OCI-LY7 (cell line): ENCODE measurements at places on chromosomes 11 and 22.

DNA sequence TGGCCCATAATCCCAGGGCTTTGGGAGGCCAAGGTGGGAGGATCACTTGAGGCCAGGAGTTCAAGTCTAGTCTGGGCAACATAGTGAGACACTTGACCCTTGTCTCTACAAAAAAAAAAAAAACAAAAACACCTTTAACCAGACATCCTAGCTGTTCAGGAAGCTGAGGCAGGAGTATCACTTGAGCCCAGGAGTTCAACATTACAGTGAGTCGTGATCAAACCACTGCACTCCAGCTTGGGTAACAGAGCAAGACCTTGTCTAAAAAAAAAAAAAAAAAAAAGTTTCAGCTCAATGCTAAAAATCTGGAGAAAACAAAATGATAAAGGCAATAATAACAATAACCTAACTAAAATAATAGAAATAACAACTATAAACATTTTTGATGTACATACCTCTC is 22.6 kb upstream of the APLP2 start:
- no peak for DNase-seq

- DNase-seq = no peak
Observed at GRCh38 chr11:38842991-38843390, 2245.0 kb upstream of the RAG2 start.

DNA sequence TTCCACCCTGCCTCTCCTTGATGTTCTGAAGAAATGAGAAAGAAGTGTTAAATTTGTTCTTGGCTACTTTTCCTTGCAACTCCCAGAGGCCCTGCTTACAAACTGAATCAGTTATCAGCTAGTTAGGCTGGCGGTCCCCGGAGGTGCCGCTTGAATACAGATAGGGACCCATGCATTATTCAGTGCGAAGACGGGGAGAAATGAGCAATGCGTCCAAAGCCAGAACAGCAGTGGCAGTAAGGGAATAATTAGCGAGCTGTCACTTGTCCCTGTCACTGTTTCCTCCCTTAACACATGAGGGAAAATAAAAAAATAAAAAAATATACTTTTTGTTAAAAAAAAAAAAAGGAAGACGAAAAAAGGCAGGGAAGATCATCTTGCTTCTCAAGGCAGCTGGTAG is 528.1 kb downstream of the MN1 start:
- DNase-seq = no peak

- no peak for DNase-seq
Observed at GRCh38 chr11:69293087-69293486, 868 bp upstream of the MYEOV start.

DNA sequence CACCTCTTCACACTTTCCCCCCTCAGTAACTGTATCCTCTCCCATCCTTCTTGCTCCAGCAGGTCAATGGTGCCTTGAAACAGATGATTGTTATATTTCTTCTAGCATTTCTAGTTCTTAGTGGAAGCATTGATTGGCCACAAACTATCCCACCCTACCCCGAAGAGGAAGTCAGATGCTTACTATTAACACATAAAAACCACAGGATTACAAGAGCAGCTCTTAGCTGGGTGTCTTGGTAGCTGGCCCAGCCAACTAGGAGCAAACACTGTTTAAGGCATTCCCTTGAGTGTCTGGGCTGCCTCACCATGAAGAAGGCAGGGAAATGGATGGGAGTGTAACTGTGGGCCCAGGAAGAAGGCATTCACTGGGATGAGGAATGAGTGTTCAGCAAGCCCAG is 176.6 kb downstream of the GRIK4 start:
- no peak for DNase-seq

- DNase-seq = no peak
Observed at GRCh38 chr11:69153661-69154060, 2.1 kb upstream of the SMIM38 start.

GRCh38 chr11:56890584-56891305 is 98.0 kb upstream of the OR5AK2 start:
- no peak for DNase-seq

DNA sequence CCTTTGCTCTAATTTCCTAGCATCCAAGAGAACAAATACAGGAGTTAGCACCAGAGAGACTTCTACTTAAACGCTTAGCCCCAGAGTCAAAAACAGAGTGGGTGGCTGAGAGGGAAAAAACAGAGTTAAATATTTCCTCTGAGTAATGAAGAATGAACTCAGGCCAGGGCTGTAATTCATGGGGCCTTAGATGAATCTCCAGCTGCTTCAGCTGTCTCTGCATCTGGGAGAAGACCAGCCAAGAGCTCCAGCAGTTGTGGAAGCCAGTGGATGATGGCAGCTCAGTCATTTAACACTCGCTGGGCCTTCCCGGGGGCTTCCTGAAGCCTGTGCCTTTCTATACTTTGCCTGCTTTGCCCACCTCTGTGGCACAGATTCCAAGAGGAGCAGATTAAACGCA is 5.7 kb upstream of the ADAMTS15 start:
- no peak for DNase-seq

- no peak for DNase-seq
Observed at GRCh38 chr11:122453586-122453985, 201.9 kb upstream of the UBASH3B start.

DNA sequence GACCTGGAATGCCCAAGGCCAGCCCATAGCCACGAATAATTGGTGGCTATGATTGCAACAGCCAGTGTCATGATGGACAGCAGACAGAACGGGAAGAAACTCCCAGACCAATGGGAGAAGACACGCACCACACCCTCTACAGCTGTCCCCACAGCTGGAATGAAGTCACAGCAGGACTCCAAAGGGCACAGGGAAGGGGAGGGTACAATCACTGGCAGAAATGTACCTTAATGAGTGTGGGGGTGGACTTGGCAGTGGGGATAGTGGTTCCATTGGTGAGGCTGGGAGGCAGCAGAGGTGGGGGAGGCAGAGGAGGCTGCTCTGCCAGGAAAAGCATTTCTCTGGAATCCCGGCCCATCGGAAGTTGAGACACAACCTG is 52.9 kb downstream of the SGSM3 start:
- no peak for DNase-seq

GRCh38 chr11:85750646-85751045 is 60.3 kb downstream of the SYTL2 start:
- no peak for DNase-seq

- no peak for DNase-seq
Observed at GRCh38 chr11:8833568-8834315, 77.2 kb upstream of the AKIP1 start.

DNA sequence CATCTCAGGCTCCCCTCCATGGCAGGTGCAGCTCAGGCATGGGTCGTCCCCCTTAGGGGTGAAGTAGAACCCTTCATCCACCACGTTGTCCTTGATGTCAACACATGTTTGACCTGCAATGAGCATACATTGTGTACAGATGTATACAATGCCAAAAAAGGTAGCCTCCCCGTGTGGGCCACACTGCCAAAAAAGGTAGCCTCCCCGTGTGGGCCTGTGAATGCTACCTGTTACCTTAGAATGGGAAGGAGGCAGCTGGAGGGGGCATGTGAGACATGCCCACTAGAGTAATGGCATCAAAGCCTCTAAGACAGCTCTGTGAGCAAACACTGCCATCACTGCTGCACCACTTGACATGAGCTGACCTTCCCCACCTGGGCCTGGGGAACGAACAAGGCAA is 73.7 kb downstream of the DGCR2 start:
- no peak for DNase-seq

- no peak for DNase-seq
Observed at GRCh38 chr11:116422556-116422955, 350.2 kb downstream of the BUD13 start.

DNA sequence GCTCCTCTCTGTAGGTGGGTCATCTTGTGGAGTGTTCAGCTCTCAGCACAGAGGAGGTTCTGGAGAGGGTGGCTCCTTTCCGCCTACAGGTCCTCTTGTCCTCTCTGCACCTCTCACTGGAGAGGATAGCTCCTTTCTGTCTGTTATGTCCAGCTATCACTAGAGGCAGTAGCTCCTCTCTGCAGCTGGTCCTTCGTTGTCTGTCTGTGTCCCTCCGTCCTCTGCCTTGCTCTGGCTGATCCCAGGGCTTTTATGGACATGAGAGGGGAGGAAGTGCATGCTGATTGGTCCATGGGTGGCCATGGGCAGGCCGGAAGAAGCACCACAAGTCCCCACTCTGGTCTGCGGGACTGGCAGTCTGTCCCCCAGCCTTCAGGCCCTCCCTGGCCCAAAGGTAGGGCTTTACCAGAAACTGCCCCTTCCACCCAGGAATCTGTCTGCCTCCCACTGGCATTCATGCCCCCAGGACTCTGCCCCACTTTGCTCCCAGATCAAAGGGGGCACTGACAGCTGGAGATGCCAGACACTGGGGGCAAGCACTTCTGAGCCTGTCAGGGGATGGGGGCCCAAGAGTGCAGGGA is 38.6 kb upstream of the CALCB start:
- no peak for DNase-seq

DNA sequence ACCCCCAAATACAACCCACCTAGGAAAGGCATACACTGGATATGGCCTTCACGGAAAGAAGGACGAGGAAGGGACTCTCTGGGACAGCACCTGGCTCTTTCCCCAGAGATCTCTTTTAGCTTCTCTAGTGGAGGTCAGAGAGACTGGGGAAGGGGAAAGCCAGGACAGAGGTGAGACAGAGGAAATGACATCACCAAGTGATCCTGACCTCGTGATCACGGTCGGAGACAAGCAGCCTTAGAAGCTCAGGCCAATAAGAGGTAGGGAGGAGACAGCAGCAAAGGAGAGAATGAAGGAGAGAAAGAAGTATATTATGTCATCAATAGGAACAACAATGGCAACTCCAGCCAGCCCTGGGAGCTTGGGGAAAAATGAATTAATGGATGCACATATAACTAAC is 15.4 kb upstream of the TMPRSS13 start:
- DNase-seq = no peak

- no peak for DNase-seq
Observed at GRCh38 chr11:57815476-57815875, 53.9 kb downstream of the CTNND1 start.

- no peak for DNase-seq
Observed at GRCh38 chr11:121716060-121716459, 263.3 kb upstream of the SORL1-AS1 start.

DNA sequence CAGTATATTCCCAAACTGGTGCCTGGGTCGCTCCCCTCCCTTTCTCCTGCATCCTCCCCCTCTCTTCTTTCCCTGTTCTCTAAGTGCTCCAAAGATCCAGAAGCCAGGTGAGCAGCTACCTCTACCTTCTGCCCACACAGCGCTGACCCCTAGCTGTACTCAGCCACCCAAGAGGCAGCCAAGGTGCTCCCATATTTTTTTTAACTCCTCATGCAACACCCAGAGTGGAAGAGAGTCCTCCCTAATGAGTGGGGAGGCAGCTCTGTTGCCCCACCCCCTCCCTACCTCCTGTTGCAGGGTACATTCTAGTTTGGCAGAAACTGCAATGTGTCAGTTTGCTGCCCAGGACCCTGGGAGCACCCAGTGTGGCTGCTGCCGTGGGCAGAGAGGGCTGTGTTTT is 40.2 kb downstream of the RPL27A start:
- DNase-seq = no peak

DNA sequence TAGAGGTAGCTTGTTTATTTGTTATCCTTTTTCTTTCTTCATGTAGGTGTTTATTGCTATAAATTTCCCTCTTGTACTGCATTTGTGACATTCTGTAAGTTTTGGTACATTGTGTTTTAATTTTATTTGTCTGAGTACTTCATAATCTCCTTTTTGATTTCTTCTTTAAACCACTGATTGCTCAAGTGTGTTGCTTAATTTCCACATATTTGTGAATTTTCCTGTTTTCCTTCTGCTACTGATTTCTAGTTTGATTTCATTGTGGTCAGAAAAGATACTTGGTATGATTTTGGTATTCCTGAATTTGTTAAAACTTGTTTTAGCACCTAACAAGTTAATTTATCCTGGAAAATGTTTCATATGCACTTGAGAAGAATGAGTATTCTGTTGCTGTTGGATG is 15.1 kb downstream of the OR10V1 start:
- DNase-seq = no peak

DNA sequence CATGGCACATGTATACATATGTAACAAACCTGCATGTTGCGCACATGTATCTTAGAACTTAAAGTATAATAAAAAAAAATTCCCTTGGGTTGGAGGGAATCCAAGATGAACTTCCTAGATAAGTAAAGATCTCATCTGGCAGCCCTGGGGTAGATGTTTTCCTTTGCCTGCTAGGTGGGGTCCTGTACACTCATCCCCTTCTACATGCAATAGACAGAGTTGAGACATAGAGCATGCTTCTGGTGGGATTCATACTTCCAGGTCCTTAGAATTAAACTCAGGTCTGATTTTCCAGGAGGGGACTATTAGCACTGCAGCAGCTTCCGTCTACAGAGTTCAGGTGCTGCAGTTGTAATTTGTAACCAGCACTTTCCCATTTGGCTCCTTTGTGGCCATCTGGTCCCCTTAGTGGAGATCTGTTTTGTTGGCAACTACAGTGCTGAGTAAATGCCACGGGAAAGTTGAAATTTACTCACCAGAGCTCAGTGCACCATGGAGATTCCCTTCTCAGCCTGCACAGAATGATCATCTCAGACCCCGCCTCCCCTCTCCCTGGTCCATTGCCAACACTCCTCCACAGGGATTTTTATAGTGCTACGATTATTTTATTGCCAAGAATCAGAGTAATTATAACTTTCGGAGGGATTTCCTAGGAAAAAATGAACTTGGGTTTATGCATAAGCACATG is 220.1 kb upstream of the E2F8 start:
- DNase-seq = no peak

GRCh38 chr22:42848941-42849550 is 8.0 kb downstream of the ARFGAP3 start:
- no peak for DNase-seq

DNA sequence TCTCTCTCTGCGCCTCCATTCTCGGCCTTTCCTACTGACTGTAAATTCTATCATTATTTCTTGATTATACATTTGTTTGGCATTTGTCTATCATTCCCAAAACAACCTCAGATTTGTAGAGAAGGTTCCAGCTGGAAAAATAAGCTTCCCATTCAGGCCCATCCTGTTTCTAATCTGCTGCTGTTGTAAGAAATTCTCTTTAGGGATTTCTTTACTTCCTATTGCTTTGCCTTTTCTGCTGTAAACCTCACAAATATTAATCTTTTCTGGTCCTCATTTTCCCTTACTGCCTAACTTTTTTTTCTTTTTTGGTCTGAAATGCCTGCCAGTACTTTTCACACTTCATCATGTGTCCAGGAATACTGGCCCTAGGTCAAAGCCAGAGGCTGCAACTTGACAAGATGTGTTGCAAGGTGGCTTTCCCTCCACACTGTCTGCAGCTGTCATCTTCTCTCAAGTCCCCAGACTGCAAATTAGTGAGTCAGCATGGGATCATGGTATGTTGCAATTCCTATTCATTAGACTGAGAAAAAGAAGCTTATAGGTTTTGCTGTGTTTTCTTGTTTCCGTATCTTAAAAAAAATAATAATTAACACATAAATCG is 858.7 kb upstream of the CHORDC1 start:
- no peak for DNase-seq

DNA sequence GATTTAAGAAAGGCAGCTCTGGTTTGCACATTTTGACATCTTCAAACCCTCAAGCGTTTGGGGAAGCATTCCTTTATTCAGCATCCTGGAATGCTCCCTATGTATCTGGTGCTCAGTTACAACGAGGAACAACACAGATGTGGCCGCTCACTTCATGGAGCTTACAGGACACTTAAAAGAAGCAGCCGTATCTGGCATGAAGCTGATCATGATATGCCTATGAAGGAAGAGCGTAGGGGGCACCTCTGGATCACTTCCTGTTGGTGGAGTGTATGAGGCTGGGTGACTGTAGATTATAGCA is 72.3 kb upstream of the TP53I11 start:
- no peak for DNase-seq
